ENCODE measurements at places on chromosomes 4 and X.

GRCh38 chr4:27245216-27245615 is 384.6 kb downstream of the STIM2 start:
- no peak for DNase-seq

GRCh38 chrX:147917700-147918695 is 6.3 kb downstream of the FMR1 start:
- DNase-seq = no peak

DNA sequence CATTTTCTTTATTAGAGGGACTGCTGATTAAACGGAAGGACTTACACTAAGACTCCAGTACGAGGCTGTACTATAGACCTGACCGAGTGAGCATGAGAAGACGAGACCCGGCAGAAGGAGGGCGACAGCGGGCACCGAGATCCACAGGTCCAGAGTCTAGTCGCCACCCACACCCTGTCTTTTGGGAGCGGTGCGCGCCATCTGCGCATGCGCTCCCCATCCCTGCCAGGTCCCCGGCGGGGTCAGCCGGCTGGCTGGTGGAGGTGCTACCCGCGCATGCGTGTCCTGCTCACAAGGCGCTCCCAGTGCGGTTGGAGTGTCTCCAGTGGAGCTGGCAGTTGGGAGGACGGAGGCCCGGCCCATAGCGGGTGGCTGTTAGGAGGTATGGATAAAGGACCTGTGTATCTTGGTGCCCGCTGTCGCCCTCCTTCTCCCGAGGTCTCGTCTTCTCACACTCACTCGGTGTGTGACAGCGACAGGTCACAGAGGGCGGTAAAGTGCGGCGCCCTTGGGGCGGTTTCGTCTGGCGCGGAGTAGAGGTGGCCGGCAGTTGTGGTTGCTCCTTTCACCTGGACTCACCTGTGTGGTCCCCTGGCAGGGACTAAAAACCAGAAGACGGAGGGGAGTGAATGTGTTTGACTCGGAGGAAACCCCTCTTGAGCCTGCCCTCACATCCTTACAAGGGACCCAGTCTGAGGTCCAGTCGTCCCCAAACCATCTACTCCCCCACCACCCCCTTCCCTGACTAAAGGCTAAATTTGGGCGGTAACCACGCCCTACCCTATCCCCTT is 7.6 kb upstream of the HSD17B10 start:
- DNase-seq = peak; percentile 15

DNA sequence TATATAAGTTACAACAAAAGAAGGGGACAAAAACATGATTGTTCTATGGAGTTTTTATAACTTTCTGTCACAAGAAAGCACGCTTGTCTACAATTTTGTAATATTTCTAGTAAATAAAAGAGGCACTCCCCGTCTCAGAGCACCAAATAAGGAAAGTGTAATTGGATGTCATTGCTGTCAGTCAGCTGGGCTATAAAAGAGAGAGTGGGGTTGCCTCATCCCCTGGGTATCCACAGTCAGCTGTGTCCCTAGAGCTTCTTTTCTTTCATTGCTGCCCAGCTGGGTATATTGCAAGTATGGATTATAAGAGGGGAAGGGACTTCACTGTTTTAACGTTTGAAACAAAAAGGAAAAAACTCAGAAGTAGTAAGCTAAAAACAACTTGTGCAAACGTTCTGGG is 61.3 kb downstream of the NPNT start:
- DNase-seq = no peak

- DNase-seq = no peak
Measured at GRCh38 chrX:16544969-16545368, 105.0 kb upstream of the S100G start.

DNA sequence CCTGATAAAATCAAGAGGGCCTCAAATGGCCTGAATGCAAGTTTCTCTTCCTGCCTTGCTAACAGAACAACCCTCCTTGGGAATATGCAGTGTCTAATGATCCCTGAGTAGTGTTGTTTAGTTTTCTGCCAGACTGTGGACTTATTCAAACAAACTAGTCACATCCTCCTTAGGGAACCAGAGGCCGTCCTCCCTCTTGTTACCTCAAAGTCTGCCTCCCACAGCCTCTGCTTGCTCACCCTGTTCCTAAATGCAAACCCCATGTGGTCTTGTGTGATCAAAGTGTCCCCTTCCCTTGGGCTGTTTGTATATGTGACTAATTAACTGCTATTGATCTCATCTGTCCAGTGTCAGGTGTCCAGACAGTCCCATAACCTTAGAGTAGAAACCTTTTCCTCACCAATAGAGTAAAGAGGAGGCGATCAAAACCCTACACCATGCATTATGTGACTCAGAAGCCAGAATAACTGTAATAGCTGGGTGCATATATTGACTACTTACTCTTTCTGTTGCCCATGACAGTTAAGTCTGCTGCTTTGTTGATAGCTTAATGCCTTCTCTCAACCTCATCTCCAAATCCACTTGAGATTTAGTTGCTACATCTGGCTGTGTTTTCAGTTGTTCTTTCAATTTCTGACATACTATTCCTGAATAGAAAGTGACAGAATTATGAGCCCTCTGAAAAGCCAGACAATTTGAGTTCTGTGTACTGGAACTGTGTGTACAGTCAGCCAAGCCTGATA is 473.0 kb upstream of the NWD2 start:
- DNase-seq = no peak

- DNase-seq = no peak
Measured at GRCh38 chr4:143421609-143422008, 84.9 kb downstream of the GAB1 start.
